ENCODE measurements at places on chromosomes 11 and 22. TPM values are rescaled to one million over a fixed set of nuclear protein-coding genes. Genes with fewer than 3 reads are reported as not detected.

- DNase-seq = no peak
These were observed 304.6 kb downstream of the CADM1 start for GRCh38 chr11:115199481-115200069.

DNA sequence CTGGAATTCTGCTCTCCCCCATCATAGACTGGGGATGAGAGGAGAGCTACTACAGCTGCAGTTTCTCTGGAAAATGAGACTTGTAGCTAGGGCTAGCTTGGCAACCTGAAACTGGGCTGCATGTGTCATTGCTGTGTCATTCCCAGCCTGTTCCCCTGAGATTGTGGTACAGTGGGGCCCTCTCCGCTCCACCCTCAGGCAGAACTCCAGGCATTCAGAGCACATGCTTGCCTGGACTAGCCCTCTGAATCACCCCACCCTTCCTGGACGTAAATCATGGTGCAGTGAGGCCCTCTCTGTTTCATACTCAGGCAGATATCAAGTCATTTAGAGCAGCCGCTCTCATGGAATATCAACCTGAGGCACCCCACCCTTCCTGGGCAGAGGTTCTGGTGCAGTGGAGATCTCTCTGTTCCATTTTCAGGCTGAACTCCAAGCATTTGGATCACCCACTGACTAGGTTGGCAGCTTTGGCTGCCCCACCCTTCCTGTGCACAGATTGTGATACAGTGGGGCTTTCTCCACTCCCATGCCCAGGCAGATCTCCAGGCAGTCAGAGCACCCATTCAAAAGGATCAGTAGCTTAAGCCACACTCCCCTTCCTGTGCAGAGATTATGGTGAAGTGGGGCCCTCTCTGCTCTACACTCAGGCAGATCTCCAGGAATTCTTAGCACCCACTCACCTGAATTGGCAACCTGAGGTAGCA, 274.4 kb downstream of the C11orf87 start:
- DNase-seq = no peak

GRCh38 chr11:36037031-36037430, 93.2 kb downstream of the LDLRAD3 start:
- no peak for DNase-seq

DNA sequence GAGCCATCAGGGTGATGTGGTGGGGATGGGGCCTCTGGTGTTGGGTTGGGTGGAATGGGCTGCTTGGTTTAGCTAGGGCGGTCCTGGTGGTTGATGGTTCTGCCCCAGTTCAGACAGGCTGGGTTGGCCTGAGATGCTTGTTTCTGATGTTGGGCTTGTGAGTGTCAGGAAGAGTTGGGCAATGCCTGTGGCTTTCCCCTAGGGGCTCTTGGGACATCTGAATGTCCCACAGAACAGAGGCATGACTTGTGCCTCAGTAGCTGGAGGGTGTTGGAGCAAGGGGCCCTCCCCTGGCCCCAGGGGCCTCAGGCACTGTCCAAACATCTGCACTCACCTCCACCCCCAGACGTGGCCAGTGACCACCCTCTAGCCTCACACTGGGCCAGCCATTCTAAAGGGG, 14.0 kb upstream of the CTSD start:
- no peak for DNase-seq

Gene SMIM35
- under 0.01 TPM for total RNA-seq

Gene OR11H1
- not detected for total RNA-seq

Gene KLHDC7B
- 1.6 TPM for total RNA-seq

Gene CECR2
- under 0.01 TPM for total RNA-seq

Gene CASP5
- total RNA-seq = 0.27 TPM

All from hematopoietic multipotent progenitor cell (in vitro differentiated cells).